ENCODE measurements at places on chromosomes 13 and 19. TPM values are rescaled to one million over a fixed set of nuclear protein-coding genes. Genes with fewer than 3 reads are reported as not detected.

The ARL11 gene
- not detected for total RNA-seq

The FFAR2 gene
- total RNA-seq: not detected

The TMEM259 gene
- 115 TPM for total RNA-seq

The ZNF829 gene
- 1.7 TPM for total RNA-seq

The PCCA gene
- total RNA-seq: 7.9 TPM

The ADM5 gene
- 0.74 TPM for total RNA-seq

The MISP3 gene
- 1.2 TPM for total RNA-seq

The ZNF221 gene
- 1.9 TPM for total RNA-seq

The ZNF135 gene
- total RNA-seq: 2.0 TPM

The NACC1 gene
- 79.7 TPM for total RNA-seq

The AP1M2 gene
- total RNA-seq: not detected

The ERICH4 gene
- not detected for total RNA-seq

The HOMER3 gene
- 67.1 TPM for total RNA-seq

The CYP4F2 gene
- total RNA-seq: not detected

The RNF126 gene
- 55.8 TPM for total RNA-seq
